ENCODE measurements at places on chromosomes 3 and 15. TPM values are rescaled to one million over a fixed set of nuclear protein-coding genes. Genes with fewer than 3 reads are reported as not detected.

Gene SLC6A20
- total RNA-seq = not detected

Gene USP50
- total RNA-seq = not detected

Gene PCCB
- total RNA-seq = 106 TPM

Gene PTH1R
- 0.30 TPM for total RNA-seq

Gene MON1A
- total RNA-seq = 10.8 TPM

GRCh38 chr3:146162561-146162960, 1.6 kb upstream of the PLOD2 start:
- DNase-seq = no peak

DNA sequence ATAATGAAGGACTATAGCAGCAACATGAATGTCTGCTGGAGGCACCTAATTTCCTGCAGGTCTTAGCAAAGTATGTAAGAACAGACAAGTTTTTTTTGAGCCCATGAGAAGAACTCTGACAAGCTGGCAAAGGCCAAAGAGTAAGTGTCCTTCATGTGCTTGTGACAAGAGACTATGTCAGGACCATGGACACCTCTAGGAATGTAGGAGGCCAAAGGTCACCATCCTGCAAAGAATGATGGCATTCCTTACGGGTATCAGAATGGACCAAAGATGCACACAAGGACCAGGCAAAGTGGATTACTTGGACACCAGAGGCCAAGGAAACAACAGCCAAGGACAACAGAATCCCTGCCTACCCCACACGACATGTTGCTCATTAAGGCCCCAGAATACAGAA, 858.5 kb upstream of the CFAP20DC start:
- no peak for DNase-seq

DNA sequence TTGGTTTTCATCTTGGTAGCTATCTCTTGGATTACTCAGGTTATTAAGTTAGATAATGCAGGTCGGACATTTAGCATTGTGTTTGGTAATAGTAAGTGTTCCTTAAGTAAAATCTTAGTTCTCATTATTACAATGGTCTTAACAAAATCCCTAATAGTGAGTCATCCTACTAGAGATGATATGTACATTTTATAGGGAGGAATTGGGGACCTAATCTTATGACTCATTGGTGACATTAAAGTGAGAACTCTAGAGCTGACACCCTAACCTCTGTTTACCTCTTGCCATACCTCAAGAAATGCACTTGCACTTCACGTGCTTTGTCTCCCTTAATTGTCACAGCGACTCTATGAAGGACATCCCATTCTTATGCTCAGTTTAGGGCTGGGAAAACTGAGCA, 174.9 kb downstream of the CADPS start:
- DNase-seq = no peak

- no peak for DNase-seq
Observed at GRCh38 chr3:192864941-192865340, 52.7 kb downstream of the MB21D2 start.

DNA sequence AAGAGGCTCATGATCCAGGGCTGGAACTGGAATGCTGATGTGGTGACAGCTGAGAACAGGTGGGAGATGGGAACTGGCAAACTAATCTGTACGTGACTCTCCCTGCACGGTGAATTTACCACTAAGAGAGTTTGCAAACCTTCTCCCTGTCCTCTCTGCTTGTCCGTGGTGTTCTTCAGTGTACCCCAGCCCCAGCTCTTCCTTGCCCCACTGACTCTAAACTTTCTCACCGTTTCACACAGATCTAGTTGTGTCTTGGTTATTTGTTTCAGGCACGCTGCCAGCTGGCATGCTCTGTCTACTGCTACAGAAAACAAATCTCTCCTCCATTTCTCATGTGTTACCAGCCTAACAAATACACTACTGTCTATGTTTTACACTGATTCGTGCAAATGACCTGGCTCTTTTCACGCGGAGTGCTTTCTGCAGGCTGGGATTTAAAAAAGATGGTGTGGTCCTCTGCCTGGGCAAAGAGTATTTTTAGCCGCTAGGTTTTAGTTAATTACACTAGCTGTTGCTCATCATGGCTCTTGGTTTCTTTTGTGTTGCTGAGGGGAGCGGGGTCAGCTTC, 192.7 kb upstream of the LRIG1 start:
- no peak for DNase-seq

DNA sequence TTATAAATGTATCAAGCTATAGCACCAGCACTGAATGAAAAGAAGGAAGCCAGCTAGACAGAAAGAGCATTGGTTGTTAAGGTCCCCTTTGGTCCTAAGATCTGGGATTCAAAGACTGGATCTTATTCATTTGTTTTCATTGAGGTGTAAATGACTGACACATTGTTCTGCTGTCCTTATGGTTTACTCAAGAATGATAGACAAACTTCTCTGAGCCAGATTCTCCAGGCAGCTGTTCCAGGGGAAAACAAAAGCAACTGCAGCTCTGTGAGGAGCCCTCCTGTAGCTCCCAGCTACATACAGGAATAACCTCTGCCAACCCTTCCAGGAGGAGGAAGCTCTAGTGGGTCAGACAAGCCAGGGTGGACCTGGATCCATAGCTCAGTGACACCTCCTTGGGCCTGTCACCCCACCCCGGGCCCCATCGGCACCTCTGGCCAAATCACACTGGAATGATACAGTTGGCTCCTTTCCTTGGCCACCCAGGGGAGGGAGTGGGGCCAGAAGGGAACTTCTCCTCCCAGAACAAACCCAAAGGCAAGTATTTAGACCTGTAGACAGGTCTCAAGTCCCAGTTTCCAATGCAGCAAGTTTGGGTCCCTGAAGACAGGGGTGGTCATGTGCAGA, 57.8 kb downstream of the ZNF621 start:
- no peak for DNase-seq

- DNase-seq = no peak
Observed at GRCh38 chr15:72306211-72306785, 13.7 kb downstream of the CELF6 start.

- no peak for DNase-seq
Observed at GRCh38 chr3:174243171-174243570, 616.0 kb upstream of the NAALADL2 start.

DNA sequence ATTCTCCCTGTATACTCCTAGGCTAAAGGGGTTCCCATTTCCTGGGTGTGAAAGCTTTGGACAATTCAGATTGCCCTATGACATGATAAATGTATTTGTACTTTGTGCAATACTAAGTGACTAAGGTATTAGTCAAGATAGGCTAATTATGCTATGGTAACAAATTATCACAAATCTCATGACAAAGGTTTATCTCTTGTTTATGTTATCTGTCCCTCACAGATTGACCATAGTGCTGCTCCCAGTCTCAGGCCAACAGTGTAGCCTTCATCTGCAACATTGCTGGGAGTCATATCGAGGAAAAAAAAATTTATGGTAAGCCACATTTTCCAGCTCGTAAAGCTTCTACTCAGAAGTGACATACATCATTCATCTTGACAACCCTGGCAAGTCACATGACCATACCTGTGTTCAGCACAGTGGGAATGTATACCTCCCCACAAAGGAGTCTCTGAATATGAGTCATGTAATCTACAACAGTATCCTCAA, 346.2 kb downstream of the IGSF11 start:
- DNase-seq = no peak

- no peak for DNase-seq
Observed at GRCh38 chr15:101255051-101255395, 3.2 kb upstream of the CHSY1 start.

DNA sequence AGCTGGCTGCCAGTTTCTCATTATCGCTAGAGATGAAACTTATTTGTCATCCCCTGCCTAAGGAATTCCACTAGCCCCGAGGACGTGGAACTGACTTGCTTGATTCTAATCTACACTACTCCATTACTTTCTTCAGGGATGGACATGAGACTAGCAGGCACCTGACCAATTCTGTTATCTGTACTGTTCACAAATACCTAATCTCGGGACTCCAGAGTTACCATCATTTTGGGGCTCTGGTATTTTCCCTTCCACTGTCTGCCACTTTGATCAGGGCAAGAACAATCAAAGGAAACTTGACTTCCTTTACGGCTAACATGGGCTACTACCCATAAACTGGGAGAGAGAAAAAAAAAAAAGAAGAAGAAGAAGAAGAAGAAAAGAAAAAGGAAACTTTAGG, 27.8 kb downstream of the BMF start:
- no peak for DNase-seq

GRCh38 chr3:40580494-40581091, 55.8 kb downstream of the ZNF621 start:
- DNase-seq = peak; percentile 57

DNA sequence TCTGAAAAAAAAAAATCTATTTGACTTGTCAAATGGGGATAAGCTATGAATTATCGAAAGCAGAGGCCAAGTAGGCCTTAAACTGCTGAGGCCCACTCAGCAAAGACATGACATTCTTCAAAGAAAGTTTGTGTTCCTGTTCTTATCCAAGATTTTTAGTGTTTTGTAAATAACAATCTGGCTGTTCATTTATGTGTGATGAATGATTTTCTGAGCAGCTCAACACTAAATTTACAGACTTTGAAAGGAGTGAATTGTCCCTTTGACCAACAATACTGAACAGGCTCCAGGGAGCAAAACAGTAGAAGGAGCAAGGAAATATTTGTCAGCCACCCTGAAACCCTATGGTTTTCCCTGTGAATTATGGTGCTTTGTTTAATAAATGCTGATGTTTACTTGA, 512.6 kb upstream of the NAALADL2 start:
- no peak for DNase-seq

DNA sequence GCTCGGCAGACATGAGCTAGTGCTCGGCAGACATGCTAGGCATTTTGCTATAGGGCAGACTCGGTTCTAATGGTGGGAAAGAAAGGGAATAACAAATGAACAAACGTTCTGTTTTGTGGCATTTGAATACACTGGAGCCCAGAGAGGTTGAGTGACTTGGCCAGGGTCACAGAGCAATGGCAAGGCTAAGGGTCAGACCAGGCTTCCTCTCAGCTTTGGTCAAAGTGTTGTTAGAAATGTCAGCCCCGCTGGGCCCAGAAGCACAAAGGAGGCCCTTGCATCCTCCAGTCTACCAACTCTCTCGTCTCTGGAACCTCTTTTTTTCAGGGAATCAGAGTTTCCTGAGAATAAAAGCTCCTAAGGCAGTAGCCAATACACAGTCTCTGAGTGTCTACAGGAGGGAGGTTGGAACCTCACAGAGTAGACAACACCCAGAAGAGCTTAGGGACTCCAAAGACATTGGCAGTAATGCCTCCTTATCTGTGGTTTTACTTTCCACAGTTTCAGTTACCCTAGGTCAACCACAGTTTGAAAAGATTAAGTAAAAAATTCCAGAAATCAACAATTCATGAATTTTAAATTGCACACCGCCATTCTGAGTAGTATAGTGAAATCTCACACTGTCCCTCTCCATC, 47.3 kb downstream of the SSUH2 start:
- no peak for DNase-seq

DNA sequence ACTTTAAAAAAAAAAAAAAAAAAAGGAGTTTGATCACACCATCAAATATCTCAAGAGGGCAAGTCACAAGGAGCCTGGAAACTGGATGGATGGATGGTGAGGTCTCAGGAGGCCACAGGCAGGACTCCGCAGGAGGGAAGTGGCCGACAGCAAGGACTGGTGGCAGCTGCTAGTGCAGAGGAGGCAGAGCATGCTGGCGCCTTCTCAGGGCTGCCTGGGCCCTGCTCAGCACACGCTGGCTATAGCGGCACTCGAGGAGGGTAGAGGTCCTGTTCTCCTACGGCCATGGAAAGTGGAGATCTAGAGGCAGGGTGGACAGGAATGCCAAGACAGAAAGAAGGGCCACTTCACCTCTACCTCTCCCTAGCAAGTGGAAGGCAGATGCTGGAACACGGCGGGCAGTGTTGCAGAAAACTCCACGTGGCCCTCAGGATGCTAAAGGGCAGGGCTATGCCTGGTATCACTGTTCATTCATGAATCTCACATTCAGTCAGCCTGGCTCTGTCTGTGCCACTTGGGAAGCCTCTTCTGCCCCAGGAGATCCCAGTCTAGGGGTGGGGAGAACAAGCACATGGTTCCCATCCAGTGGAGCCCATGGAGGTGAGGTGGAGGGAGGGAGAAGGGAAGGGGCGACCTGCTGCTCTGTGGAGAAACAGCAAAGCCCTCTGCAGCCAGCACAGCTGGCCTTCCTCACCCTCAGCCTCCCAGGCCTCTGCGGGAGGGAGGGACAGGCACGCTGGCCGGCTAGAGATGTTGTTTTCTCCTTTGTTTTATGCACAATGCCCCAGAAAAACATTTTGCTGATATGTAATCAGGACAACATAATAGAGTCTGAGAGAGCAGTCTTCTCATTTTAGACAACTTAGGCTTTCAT, 71.0 kb downstream of the OXNAD1 start:
- no peak for DNase-seq

DNA sequence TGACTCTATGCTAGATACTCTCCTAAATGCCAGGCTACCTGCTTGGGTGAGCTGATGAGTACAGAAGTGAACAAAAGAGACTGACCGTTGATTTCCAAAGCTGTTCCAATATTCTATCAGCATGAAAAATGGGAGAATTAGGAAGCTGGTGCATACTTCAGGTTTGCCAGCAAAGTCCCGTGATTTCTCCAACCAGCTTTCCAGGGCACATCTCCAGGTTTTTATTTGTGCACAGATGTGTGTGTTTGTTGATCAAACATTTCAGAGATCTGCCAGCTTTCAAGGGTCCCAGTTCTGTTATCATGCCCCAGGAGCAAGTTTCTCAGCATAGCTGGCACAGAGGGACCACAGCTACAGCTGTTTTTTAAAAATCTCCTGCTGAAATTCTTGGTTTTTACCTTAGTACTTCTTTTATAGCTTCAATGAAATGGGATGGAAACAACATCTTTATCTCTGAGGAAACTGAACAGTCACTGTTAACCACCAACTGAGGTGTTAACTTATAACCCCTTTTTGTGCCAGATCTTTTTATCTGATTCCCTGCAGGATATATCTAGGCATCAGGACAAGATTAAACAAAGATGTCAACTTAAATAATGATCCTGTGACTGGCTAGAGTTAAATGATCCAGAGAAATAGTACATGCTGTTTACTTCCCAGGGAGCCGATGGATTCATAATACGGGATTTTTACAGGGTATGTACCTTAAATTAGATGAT, 380.8 kb downstream of the GRM7 start:
- no peak for DNase-seq

DNA sequence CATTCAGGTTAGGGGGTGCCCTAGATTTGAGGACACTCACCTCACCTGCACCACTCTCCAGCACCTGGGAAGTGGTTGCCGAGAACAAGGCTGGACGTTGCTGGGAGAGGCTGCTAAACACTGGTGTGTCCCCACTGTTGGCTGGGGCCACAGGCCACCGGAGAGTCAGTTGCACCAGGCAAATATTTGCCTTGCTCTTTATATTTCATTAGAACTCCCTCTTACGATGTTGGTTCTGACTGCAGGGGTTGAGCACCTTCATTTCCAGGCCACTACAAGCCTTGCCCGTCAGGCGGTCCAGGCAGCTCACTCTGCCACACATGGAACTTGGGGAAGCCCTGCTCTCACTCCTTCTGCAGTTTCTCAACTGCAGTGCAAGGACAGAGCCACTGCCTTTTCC, 30.7 kb downstream of the HCN4 start:
- DNase-seq = no peak

DNA sequence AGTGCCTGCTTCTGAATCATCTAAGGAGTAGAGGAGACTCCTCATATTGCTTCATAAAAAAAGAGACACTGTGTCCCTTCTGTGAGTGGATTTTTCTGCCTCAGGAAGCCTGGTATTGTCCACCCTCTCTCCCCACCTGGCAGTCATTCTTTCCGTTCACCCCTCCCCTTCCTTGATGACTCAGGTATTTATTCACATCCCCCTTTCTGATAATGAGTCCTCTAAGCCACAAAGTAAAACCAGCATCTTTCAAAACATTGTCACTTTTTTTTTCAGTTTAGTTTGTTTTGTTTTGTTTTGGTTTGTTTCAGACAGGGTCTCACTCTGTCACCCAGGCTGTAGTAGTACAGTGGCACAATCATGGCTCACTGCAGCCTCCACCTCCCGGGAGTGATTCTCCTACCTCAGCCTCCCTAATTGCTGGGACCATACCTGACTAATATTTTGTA, 65.2 kb upstream of the UBE2E1 start:
- DNase-seq = peak; percentile 30

All from NCI-H460 (cell line).